ENCODE measurements at places on chromosomes 5 and 9. TPM values are rescaled to one million over a fixed set of nuclear protein-coding genes. Genes with fewer than 3 reads are reported as not detected.

Gene PAIP2
- total RNA-seq = 103 TPM

Gene MAST4
- 105 TPM for total RNA-seq

Gene PCDHGB1
- 0.66 TPM for total RNA-seq

Gene PCDHB9
- 0.13 TPM for total RNA-seq

Gene FABP6
- total RNA-seq = not detected

Gene STKLD1
- total RNA-seq = 0.57 TPM

Gene RELL2
- total RNA-seq = 3.1 TPM

Gene TMEM171
- 26.5 TPM for total RNA-seq

Gene ST6GALNAC6
- 30.4 TPM for total RNA-seq

All from thoracic aorta endothelial cell (primary cell).